ENCODE measurements at places on chromosomes 5 and 9.

DNA sequence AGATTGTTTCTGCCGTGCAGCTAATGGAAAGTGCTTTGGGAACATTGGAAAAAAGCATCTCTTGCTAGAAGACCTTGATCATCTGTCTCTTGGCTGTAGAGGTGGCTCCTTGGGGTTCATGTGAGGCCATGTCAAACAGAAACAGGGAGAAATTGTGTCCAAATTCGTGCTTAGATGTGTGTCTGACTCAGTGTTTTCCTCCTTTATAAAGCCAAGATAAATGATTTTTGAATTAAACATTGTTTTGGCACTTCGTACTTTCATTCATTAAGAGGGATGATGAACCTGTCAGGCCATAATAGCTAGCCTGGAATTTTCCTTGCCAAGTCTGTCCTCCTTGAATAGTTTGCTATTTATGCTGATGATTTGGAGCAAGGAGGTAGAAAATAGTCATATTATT is 143.8 kb downstream of the FBXL7 start:
- DNase-seq: no peak

- DNase-seq: no peak
Observed at GRCh38 chr9:34046784-34047379, 1.8 kb downstream of the UBAP2 start.

GRCh38 chr5:176618783-176619182 is 8.8 kb upstream of the GPRIN1 start:
- DNase-seq: no peak

- DNase-seq: no peak
Observed at GRCh38 chr9:135602789-135603481, 36.4 kb downstream of the GLT6D1 start.

- DNase-seq: no peak
Observed at GRCh38 chr9:34505370-34506120, 17.2 kb downstream of the ENHO start.

Measured in effector memory CD4-positive, alpha-beta T cell (primary cell).